ENCODE measurements at places on chromosomes 3 and 15. TPM values are rescaled to one million over a fixed set of nuclear protein-coding genes. Genes with fewer than 3 reads are reported as not detected.

Gene SI
- not detected for total RNA-seq

DNA sequence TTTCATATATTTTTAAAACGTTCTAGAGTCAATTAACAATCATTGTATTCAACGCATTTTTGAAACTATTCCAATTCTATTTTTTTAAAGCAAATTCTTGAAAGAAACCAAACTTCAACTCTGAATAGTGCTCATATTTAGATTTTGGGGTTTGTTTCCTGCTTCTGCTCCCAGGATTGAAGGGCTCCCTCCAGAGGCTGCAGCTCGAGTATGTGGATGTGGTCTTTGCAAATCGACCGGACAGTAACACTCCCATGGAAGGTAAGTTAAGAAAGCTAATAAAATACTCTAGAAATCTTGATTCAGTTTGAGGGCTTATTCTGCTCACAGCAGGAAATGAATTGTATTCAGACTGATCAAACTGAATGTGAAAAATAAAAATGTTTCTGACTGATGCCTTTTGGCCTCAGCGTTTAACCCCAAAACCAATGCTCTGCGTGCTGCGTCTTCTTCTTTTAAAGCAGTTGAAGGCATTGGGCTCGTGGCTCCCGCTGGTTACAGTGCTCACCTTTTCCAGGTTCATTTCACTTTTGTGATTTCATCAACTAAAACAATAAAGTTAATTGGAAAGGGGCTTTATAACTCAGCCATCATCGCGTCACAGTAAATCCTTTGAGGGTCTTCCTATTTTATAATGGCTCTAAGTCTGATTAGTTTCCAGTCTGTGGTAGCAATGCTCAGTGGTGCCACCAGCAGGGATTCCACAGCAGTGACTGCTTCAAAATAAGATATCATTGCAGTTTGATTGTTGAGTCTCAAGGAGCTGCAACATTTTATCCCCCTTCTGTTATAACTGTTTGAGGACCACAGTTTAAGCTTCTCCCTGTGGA is 80.1 kb downstream of the SSR3 start:
- no peak for DNase-seq

- no peak for DNase-seq
These were observed 11.3 kb upstream of the KIF23 start for GRCh38 chr15:69402816-69403215.

Gene ROBO2
- total RNA-seq, result 51.3 TPM

Gene ITIH4
- total RNA-seq, result 0.26 TPM
